Renal cortex interstitium (tissue), 15 donors: ENCODE measurements at places on chromosomes 5 and 9.

DNA sequence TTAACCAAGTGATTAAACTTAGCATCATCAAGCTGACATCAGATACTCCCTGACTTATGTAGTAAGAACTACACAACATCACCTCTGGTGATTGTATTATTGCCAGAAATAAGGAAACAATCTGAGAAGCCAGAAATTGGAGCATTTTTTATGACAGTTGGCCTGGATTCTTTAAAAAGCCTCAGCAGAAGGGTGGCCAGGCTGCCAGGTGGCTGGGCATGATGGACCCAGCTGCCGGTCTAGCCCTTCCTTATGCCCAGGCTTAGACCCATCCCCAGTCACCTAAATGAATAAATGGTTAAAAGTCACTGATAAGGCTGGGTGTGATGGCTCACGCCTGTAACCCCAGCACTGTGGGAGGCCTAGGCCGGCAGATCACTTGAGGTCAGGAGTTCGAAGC is 12.8 kb downstream of the OR1K1 start:
- no peak for DNase-seq

GRCh38 chr5:31854181-31855133 is 215.5 kb downstream of the PDZD2 start:
- DNase-seq: peak; percentile 39

DNA sequence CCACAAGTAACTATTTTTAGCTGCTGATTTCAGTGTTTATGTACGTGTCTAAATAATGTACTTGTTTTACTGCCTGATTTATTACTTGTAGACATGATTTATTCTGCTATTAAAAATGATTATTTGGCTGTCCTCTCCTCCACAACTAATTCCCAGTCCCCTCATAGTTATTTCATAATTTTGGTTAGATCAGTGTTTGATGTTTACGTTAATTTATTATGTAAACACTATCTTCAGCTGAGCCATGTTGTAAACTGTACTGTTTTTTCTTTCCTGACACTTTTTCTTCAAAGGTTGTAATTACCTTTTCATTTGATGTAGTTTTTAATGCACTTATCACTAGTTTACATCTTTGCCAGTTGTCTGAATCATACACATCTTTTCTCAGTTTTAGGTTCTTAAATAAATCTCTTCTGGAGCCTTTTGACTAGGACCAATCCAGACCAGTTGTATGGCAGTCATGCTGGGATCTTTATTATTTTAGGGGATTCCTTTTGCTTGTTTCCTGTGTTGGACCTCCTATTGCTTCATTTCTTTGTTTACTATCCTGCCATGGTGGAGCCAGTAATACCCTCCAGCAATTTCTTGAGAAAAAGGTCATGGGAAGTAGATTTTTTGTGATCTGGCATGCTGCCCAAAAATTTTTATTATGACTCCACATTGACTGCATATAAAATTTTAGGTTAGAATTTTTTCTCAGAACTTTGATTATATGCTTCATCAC is 16.1 kb downstream of the AP3S1 start:
- no peak for DNase-seq

GRCh38 chr9:132993511-132993939 is 15.0 kb downstream of the GFI1B start:
- DNase-seq: no peak
